Stimulated activated CD8-positive, alpha-beta memory T cell treated with anti-CD3 and anti-CD28 coated beads, Interleukin-15, amount 100 ng/mL, for 24 hours (primary cell): ENCODE measurements at places on chromosomes 3 and 15.

GRCh38 chr3:142652826-142653292, 56.7 kb downstream of the PLS1 start:
- no peak for DNase-seq

GRCh38 chr3:85271911-85272310, 313.1 kb downstream of the CADM2 start:
- DNase-seq, result no peak

DNA sequence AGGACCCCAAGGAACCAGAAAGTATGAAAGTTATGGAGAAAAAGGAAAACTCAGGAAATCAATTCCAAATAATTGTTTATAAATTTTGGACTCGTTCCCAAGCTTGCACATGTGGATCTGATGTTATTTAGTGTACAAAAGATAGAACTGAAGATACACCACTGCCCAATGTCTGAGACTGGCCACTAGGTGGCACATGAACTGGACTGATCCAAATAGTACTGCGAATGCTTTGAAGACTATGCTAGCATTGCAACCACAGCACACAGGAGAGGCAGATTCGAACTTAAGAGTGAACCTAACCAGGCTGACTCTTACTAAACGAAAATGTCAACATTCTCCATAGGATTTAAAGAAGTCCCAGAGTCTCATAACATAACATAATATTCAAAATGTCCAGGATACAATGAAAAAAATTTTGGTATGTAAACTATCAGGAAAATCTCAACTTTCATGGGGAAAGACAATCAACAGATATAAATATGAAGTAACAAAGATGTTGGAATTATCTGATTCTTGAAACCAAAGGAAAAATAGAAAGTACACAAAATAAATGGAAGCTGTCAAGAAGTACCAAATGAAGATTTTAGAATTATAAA, 596.7 kb downstream of the FGF12 start:
- no peak for DNase-seq

DNA sequence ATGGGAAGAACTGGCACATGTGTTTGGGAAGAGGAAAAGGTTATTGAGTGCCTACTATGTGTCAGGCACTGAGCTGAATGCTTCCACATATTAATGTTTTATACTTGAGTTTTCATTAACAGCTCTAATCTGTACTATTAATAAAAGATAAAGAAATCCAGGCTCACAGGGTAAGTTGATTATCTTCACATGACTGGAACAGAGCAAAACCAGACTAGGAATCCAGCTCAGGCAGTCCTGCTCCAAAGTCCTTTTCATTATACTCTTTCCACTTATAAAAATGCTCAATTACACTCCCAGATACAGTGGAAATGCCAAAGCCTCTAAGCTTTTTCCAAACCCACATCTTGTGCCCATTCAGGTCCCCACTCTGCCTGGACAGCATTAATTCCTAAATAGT, 97.6 kb downstream of the TNIK start:
- no peak for DNase-seq

GRCh38 chr3:169008776-169009358, 654.6 kb downstream of the MECOM start:
- DNase-seq, result no peak

DNA sequence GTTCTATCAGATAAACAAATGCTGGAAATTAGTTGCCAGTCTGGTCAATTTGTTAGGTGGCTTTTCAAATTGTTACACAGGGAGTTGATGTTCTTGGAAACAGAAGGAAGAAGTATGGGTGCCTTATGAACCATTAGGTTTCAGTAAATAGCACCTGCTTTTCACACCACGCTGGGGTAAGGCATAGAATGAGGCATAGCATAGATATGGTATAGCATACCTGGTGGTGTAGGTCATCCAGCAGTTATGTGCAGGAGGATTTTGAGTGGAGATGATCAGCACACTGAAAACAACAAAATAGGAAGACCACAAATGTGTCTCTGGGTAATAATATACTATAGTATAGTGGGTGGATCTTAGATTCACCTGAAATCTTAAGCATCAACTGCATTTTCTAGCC, 121.4 kb downstream of the GMPS start:
- no peak for DNase-seq

- no peak for DNase-seq
Measured at GRCh38 chr3:74387111-74387735, 227.2 kb downstream of the CNTN3 start.

GRCh38 chr3:143326983-143327778, 207.6 kb downstream of the CHST2 start:
- no peak for DNase-seq

DNA sequence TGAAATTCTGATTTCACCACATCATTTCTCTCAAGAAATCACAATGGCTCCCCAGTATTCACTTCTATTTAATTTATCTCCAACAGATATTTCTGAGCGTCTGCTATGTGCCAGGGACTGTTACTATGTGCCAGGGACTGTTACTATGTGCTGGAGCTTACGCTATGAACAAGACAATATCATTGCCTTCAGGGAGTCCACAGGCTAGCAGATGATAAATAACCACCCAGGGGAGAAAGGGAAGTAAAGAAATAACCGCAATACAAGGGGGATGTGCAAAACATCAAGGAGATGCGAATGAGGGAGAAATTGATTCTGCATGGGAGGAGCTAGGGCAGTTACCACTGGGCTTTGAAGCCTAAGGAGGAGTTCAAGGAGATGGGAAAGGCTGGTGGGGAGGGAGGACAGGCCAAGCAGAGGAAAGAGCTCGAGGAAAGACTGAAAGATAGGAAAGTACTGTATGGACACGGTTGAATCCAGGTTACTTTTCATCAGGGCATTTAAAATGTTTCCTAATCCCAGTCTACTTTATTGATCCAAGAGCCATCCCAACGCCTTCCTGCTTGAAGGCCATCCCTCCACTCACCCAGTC, 2.5 kb downstream of the THSD4 start:
- DNase-seq, result no peak

GRCh38 chr15:73601451-73602445, 31.4 kb downstream of the NPTN start:
- DNase-seq, result no peak

GRCh38 chr3:149810846-149811245, 2.2 kb upstream of the RNF13 start:
- no peak for DNase-seq

- DNase-seq, result no peak
Measured at GRCh38 chr3:187101184-187102072, 37.9 kb downstream of the RPL39L start.

GRCh38 chr15:98800437-98801233, 152.3 kb downstream of the IGF1R start:
- DNase-seq, result no peak

GRCh38 chr3:33277193-33277882, at the start of gene FBXL2:
Gene FBXL2, plus strand, starts transcription at chr3:33277442. Its CDS starts 71 bp downstream, at chr3:33277513.
- DNase-seq, result peak; percentile 13

- no peak for DNase-seq
Measured at GRCh38 chr3:136078421-136079364, 113.2 kb downstream of the PPP2R3A start.

GRCh38 chr3:190414297-190414696, 26.3 kb downstream of the CLDN16 start:
- no peak for DNase-seq

- DNase-seq, result no peak
Measured at GRCh38 chr15:73518180-73518862, 75.4 kb downstream of the REC114 start.

DNA sequence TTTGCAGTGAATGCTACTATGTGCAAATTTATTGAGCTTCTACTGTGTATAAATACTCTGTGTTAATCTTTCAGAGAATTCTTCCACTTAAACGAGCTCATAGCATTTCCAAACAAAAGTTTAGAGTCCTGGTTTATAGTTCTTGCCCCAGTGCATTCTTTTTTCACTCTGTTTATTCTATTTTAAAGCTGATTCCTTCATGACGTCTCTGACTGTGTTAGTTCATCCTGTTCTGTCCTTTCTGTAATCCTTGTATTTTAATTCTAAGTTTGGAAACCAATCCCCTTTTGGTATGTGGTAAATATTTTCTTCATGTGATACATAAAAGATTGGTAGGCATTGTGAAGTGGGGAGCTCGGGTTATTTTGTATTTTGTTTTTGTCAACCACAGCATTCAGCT, 18.7 kb downstream of the P2RY14 start:
- DNase-seq, result no peak

DNA sequence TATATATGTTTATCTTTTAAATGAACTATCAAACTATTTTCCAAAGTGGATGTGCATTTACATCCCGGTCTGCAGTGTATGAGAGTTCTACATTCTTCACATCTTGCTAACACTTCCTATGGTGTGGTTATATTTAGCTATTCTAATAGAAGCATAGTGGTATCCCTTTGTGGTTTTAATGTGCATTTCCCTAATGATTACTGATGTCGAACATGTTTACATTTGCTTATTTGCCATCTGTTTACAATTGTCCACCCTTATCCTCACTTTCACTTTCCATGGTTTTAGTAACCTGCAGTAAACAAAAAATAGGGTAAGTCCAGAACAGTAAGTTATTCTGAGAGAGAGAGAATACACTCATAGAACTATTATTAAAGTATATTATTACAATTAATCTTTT, 360.5 kb upstream of the NAALADL2 start:
- no peak for DNase-seq

- DNase-seq, result peak; percentile 82
Measured at GRCh38 chr3:140941434-140942220, at the start of gene SLC25A36. Gene SLC25A36, plus strand, starts transcription at chr3:140941836. Its CDS starts 219 bp downstream, at chr3:140942055.

DNA sequence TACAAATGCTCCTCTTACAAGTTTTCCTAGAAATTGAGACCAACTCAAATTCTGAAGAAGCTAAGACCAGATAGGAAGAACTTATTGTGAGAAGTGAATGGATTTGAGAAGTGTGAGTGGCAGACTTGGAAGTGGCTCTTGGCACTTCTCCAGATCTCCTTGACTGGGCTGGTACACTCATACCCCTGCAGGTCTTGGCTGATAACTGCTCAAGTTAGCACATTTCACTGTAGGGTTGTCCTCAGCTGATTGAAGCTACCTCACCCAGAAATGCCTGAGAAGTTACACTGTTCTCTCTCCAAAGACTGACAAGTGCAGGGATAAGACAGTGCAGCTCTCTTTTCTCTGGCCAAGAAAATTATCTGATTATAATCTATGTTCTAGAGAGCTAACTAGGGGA, 16.5 kb upstream of the CLDN1 start:
- DNase-seq, result no peak

DNA sequence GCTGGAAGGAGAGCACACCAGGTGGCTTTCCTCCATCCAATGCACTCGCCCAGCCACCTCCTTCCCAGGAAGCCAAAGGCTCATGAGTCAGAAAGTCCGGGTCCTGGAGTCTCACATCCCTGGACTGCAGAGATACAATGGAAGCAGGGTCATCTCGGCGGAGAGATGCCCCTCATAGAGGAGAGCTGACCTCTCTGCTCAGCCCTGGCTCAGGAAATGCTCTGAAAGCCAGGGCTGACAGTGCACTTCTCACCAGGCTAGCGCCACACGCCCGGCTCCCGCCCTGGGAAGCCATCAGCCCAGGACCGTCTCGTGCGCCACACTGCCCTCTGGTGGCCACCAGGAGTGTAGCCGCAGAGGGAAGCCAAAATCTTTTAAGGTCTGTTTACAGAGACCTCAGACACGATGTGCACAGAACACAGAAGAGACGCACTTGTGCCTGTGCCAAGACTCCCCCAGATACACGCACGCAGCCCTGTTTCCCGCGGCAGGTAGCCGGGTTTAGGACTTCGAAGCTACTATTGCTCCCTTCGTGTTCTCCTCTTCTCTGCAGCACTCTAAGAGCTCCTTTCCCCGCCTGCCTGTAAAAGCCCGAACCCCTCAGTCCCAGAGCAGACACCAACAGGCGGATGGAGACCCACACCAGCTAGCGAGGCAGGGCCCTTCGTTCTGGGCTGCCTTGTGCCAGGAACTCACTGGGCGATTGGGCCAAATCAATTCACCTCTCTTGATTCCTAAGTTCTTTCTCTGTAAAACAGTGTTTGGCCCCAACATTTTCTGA, 9.7 kb downstream of the NTRK3 start:
- DNase-seq, result peak; percentile 48

DNA sequence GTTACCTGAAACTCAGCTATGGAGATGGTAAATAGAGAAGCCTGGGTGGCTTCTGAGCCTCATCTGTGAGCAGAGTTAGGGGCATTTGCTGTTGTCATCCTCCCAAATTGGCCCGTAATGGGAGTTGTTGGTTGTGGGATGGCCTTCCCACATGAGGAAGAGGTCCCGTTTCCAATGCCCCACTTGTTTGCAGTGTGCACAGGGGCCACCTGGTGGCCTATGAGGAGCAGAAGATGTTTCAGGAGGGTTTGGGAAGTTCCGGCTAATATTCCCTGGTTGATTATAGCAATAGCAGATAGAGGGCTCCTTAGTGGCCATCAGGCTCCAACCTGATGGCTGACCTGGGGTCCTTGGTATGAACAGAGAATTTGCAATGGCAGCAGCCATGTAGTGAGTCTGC, 1546.5 kb downstream of the OTOL1 start:
- DNase-seq, result no peak

- no peak for DNase-seq
Measured at GRCh38 chr3:169659096-169659819, 4.3 kb downstream of the MECOM start.

- DNase-seq, result no peak
Measured at GRCh38 chr3:189304465-189305351, 132.9 kb downstream of the TPRG1 start.

- no peak for DNase-seq
Measured at GRCh38 chr3:59429198-59429597, 379.4 kb upstream of the CFAP20DC start.

DNA sequence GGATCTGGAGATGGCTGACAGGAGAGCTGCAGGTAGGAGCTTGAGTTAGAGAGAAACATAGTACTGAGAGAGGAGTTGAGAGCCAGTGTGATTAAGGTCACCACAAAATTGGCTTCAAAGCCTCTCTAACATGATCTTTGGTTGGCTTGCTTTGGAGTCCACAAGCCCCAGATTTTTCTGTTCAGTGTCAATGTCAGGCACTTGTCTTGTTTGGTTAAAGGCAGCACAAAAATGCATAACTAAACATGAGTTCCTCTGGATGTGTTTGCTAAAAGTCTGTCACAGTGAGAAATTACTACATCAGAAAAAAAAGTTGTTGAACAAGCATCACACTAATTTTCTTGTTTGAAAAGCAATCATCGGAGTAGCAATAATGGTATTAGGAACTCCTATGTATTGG, 440.5 kb downstream of the NTRK3 start:
- DNase-seq, result no peak

GRCh38 chr15:31365655-31366127, 39.1 kb downstream of the KLF13 start:
- DNase-seq, result no peak

GRCh38 chr3:170180079-170180907, 1.2 kb downstream of the PHC3 start:
- no peak for DNase-seq

GRCh38 chr15:43508991-43509659, 8.3 kb upstream of the MAP1A start:
- no peak for DNase-seq

- DNase-seq, result no peak
Measured at GRCh38 chr3:139317660-139318430, 26.0 kb upstream of the MRPS22 start.

GRCh38 chr3:196962930-196963630, 5.6 kb downstream of the PIGZ start:
- DNase-seq, result no peak

- DNase-seq, result no peak
Measured at GRCh38 chr3:193768070-193768394, 175.0 kb downstream of the OPA1 start.

- DNase-seq, result no peak
Measured at GRCh38 chr15:83398626-83399025, 48.5 kb upstream of the SH3GL3 start.

GRCh38 chr3:45632956-45633355, 38.4 kb downstream of the LIMD1 start:
- DNase-seq, result no peak

- DNase-seq, result no peak
Measured at GRCh38 chr3:55416331-55416821, 70.7 kb downstream of the WNT5A start.
